ENCODE measurements at places on chromosomes 11 and 22.
A peak's percentile ranks its signal among the peaks of the same experiment; 100 is the strongest.

DNA sequence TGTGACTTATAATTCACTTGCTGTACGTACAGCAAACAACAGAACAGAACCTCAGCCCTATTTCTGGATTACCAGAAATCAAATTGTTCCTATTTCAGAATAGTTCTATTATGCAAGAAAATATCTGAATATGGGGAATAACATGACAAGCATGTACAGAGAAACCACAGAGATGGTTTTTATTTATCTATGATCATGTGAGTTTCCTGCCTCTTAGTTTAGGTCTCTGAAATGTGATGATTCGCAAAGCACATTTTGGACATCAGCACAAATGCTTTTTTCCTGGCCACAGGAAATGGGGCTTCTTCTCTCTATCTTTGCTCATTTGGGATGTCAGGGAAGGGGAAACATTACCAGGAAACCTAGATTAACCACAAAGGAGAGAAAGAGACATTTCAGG is 266.7 kb upstream of the CTSC start:
- peak; percentile 58 for DNase-seq

- DNase-seq: no peak
Measured at GRCh38 chr11:19805827-19806226, 93.2 kb downstream of the NAV2 start.

DNA sequence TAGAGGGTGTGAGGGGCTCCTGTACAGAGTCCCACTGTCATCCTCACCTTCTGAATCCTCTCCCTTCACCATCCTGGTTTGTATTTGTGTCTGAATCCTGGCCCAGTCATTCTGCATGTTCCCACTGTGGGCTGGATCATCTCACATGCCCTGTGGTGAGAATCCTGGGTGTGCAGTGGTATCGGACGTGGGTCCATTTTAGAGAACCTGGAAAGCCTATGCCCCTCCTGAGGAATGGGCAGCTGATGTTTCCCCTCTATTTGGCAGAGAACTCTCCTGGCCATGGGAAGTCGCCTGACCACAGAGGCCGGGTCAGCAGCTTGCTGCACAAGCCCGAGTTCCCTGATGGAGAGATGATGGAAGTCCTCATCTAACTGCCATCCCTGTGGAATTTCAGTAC is 102.3 kb downstream of the AMOTL1 start:
- DNase-seq: no peak

DNA sequence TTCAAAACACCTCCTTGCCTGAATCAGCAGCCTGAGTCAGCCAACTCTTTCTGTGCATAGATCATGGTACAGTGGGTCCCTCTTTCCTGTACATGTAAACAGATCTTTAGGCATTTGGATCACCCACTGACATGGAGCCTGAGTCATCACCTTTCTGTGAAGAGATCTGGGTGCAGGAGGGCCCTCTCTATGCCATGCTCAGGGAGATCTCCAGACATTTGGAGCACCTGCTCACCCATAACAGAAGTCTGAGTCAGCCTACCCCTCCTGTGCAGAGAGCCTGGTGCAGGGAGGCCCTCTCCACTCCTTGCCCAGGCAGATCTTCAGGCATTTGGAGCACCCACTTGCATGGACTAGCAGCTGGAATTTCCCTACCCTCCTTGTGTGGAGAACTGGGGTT is 56.2 kb upstream of the GLYAT start:
- DNase-seq: peak; percentile 69

DNA sequence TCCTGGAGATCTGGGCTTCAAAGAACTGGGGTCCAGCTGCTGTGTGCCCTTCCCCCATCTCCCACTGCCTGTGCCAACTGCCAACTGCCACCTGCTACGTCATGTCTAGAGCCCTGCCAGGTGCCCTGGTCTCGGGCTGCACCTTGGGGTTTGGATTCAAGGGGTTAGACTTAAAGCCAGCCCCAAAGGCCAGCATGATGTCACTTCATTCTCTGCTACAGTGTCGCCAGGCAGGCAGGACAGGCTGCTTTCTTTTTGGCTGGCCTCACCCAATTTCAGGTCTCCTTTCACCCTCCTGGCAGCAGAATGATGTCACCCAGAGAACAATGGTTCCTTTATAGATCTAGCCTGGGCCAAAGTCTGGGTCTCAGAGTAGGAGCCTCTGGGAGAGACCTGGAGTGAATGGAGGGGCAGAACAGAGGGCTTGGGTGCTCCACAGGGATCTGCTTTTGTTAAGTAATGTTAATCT is 79.5 kb upstream of the CRYBB3 start:
- no peak for DNase-seq

DNA sequence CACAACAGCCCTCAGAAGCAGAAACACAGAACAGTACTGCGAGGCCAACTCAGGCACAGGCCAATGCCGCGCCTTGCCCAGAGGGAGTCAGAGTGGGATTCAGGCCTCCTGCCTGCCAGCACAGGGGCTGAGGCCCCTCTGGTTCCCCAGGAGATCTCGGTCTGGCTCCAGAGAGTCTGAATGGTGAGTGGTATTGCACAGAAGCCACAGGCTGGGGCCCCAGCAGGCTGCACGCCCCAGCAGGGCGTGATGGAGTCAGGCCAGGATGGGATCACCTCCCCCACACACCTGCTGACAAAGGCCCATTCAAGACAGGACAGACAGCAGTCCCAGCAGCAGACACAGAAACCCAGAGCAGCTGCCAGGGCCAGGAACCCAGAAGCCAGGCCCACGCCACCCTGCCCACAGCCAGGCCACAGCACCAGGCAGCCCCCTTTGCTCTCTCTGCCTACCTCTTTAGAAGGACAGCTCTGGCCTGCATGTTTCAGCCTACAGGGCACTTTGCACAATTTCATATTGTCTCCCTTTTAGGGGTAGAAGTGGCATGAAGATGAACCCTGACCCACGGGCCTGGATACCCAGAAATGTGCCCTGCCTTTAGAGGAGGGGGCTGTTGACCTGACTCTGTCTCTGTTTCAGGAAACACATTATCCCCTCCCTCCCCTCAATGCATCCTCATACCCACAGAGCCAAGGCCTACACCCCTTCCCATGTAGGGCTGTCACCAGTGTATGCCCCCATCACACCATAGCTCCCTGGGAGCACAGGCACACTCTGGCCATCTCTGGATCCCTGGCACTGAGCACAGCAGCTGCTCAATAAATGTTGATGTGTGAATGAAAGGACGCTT is 6.1 kb downstream of the FXYD6 start:
- DNase-seq: no peak

GRCh38 chr11:47971501-47971900 is 8.9 kb upstream of the PTPRJ start:
- DNase-seq: no peak

DNA sequence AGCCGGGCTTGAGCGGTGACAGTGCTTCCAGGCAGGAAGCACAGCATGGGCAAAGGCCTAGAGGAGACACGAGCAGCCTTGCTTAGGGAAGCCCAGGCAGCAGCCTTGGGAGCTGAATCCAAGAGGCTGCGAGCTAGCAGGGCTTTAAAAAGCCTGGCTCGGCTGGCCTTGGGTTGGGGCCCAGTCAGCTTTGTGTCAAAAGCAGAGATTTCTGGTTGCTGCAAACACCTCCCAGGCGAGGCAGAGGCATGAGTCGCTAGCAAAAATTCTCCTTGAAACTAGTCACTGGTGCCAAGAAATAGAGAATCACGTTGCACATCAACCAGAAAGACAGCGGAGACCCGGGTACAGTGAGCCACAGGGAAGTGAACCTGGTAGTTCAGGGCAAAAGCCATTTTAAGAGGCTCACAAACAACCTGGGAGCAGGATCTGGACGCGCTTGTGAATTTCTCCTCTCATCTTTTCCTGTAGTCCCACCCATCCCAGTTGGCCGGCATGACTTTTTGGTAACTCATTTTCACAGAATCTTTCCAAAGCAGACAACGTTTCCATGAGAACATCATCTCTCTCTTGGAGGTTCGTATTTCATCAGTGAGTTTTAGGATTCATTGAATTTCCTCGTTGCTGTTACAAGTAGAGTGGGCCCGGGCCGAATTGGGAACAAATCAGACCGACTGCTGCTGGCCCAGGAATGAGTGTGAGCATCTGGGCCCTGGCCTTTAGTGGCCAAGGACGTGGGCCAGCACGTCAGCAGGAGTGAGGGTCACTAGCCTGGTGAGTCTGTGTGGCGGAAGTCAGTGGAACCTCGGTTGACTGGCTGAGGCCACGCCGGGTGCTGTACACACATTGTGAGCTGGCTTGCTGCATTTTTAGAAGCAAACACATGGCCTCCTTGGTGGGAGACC is 16.4 kb upstream of the FGF4 start:
- DNase-seq: peak; percentile 85

GRCh38 chr11:70200212-70200844 is 2.8 kb upstream of the FADD start:
- no peak for DNase-seq

GRCh38 chr22:40051322-40051721 is 56.6 kb downstream of the FAM83F start:
- DNase-seq: no peak

GRCh38 chr11:99592266-99592665 is 571.5 kb downstream of the CNTN5 start:
- DNase-seq: no peak

- no peak for DNase-seq
Measured at GRCh38 chr11:46402957-46403902, 11.7 kb upstream of the CHRM4 start.

DNA sequence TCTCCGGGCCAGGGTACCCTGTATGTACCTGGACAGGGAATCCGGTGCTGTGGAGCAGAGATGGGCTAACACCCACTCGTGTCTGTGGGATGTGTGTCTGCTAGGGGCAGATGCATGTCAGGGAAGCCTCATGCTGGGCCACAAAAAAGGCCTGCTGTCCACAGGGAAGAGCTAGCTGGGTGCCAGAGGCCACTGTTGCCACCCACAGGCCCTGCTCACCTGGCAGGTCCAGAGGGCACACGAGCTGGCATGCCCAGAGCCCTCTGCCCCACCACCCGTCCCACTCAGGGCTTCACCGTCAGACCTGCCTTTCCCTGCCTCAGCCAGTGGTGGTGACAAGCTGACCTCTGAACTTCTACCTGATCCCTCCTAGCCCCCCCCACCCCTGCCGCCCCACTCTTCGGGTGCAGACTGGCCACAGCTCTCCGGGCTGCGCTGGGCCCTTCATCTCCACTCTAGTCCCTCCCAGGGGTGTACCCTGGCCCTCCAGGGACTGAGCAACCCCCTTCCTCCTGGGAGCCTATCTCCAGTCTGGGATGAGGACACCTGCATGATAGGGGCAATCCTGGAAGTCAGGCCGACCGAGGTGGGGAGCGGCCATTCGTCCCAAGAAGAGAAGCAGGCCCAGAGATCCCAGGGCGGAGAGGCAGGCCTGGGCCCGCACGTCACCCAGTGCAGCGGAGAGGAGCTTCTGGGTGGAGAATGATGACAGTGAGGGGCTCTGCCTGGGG is 1.4 kb downstream of the SLC25A22 start:
- no peak for DNase-seq

DNA sequence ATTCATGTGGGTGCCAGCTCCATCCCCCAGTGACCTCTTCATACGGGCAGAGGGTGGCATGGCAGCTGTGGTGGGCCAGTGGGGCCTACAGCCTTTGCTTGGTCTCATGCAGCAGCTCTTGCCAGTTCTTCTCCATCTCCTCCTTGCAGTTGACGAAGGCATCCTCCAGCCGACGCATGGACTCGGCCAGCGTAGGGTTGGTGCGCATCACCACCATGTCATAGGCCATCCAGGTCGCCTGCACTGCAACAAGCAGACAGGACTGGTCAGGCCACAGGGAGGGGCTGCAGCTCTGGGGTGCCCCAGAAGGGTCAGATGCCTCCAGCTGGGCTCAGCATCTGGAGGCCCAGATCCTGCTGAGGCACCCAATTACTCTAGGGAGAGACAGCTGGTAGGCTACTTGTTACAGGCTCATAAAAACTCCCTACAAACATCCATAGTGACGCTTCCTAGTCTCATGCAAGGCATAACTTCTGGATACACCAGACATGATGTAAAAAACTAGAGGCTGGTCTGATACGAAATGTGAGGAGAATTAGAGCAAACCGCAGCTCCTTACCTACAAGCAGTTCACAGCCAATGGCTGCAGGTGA is 5.6 kb downstream of the KLHDC7B start:
- DNase-seq: no peak

DNA sequence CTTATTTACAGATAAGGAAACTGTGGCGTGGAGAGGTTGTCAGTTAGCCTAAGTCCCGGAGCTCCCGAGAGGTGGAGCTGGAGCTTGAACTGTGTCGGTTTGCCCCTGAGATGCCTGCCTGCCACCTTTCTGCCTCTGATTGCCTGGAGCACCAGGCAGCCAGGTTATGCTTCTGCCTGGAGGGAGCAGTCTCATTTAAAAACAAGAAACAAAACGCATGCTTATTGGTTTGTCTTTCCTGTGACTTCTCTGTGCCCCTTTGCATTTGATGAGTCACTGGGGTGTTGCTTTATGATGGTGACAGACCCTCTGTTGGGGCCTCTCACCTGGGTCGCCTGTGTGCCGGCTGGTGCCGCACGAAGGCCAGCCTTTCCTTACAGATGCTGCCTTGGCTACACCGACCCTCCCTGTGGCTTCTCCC is 12.2 kb downstream of the AP2A2 start:
- DNase-seq: no peak

DNA sequence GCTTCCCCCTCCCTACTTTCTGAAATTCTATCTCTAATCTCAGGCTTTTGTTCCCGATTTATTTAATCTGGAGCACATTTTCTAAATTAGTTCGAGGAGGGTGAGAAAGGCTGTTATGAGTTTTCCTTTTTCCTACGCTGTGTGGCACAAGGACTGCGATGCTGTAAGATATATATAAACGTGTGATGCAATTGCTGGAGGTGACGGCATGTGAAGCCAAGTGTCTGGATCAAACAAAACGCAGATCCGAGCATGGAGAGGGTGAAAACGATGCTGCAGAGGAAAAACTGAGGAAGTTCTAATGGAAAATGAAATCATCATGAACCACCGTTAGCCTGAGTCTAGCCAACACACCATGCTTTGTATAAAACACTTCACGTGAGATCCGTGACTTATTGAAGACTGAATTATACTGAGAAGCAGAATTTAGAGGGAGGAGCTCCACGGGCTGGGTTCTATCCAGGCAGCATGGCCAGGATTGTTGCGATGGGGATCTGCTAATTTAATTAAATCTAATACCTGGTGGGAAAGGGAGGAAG is 4.4 kb downstream of the PKNOX2 start:
- DNase-seq: no peak

DNA sequence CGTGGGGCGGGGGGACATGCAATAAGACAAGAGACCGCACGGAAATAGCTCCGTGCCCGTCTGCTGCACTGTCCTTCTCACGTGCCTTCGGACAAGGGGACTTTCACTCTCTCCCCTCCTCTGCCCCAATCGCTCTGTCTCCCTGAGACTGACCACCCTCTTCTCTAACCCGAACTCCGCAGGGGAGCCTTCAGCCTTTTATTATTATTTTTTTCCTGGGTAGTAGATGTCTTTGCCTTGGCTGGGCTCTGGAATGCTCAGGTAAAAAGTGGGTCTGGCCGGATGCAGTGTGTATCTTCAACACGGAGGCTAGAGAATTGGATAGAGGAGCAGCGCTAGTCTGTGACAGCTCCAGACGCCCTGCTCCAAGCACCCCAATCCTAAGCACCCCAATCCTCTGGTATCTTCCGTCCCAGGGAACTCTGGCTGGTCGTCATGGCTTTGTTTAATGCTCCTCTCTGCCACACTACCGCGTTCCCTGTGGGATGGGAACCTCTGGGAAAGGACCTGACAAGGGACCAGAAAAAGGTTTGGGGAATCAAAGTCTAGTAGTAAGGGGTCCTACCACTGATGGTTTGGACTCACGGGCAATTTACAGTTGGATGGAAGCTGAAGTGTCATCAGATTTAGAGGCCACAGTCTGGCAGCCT is 25.1 kb upstream of the ROBO3 start:
- DNase-seq: no peak

GRCh38 chr11:18027475-18027874 is 14.6 kb upstream of the SERGEF start:
- no peak for DNase-seq
